ENCODE measurements at places on chromosomes 3 and 15.

DNA sequence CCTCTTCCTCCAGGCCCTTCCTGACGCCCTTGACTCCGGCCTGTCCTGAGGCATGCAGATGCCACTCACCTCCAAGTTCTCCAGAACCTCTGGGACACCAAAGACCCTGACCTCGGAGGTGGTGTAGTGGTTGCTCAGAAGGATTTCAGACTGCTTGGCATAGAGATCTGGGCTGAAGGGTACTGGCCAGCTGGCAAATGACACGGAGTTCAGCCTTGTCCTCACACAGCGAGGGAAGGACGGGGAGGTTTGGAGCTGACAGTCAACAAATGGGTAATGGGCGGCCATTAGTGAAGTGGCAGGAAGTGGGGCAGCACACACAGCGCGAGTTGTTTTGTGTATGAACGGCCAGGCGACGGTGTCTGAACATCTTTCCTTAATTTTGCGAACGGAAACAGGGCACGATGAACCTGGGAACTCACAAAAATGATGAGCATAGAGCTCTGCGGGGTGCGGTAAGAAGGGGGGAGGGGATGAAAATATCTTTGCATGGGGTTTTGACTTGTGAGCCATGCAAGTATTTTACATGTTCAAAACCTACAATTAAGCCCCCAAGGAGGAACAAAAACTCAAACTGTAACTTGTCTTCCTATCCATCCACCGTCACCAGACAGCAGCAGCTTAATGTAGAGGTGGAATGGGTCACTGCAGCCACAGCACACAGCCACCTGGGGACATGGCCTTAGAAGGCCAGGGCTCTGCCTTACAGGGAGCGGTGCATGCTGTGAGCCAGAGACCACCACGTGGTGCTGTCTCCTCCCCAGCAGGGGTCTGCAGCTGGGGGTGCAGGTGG, 43.6 kb upstream of the RPL32 start:
- DNase-seq: peak; percentile 34

- DNase-seq: peak; percentile 5
These were observed 422.2 kb downstream of the GBE1 start for GRCh38 chr3:81339040-81339845.

DNA sequence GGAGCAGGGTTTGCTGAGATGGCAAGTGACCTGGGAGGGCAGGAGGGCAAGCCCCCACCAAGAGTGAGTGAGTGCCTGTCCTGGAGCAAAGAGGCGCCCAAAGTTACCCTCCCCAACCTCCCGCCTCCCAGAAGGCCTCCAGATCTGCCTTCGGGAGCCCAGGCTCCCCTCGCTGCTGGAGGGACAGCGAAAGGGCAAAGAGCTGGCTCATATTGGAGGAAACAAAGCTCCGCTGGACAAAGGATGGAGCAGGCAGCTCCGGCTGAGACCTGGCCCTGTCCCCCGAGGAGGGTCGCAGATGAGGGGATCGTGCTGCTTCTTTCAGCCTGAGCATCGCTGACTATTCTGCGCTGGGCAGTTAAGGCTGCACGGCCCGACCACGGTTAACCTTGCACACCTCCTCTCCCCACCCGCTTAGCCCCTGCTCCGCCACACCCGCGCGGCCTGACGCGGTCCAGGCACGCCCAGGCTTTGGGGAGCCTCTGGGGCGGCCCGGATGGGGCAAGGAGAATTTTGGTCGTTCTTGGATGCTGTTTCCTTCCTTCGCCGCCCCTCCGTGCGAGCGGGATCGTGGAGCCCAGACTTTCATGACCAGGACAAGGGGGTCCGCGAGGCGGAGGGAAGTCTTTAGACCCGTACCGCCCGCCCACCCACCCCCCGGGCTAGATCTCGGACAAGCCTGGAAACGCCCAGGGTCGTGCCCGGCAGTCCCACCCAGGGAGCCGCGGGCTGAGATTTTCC, 651 bp downstream of the PLCD1 start:
- DNase-seq: no peak

DNA sequence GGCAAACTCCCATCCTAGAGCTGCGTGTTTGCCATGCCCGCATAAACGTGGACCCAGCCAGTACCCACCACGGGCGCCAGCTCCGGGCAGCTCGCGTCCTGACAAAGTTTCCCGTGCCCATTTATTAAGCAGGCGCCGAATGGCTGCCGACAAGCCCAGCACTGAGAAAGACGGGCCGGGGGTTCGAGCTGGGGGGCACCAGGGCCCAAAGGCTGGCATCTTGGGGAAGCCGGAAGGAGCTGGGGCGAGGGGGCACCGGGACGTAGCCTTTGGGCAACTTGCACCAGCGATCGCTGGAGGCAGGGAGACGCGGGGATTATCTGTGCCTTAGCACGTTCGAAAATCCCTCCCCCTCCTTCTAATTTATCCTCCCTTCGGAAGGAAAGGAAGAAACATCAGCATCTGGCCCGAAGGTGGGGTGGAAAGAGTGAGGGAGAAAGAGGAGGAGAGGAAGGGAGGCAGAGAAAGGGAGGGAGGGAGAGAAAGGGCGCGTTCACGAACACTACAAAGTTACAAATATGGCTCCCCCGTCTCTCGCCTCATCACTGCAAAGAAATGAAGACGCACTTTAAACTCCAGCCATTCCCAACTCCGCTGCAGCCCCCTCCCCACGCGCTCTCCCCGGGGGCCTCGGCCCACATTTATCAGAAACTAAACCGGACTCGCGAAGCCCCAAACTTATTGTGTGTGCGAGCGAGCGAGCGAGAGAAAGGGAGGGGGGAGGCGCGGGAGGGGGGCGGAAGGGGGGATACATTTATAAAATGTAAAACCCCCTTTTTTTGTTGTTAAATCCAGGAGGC, 1.0 kb downstream of the ANP32A start:
- peak; percentile 51 for DNase-seq

- DNase-seq: no peak
These were observed 99.3 kb upstream of the ASB14 start for GRCh38 chr3:57391767-57392166.

DNA sequence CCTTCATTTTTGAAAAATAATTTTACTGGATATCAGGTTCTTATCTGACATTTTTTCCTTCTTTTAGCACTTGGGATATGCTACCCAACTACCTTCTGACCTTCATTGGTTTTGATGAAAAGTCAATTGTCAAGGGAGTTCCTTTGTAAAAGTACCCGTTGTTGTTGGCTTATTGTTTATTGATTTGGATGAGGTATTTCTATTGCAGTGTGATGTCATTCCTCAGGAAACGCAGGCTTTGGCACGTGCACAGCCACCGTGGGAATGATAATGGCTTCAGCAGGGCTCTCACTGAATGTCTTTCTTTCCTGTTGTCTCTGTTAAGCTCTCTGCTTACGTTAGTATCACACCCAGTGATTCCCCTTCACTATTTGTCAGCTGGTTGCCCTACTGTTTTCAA, 944.6 kb downstream of the CADM2 start:
- DNase-seq: no peak

DNA sequence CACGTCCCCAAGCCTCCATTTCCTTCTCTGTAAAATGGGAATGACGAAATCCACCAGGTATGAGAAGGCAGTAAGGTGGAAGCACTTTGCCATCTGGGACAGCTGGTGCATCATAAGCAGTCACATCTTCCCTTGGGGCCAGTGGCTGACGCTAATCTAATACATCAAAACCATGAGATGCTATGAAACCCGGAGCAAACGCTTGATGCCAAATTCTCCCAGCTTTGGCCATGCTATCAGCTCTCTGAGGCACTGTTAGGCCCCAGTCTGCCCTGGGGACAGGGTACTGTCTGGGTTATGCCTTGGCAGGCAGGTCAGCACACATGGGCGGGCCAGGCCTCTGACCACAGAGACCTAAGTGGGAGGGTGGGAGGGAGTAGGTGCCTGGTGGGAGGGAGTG, 66.1 kb downstream of the ADAMTS17 start:
- DNase-seq: no peak

GRCh38 chr15:77650265-77650664, 17.6 kb upstream of the LINGO1 start:
- no peak for DNase-seq

- DNase-seq: no peak
These were observed 1340.5 kb downstream of the ROBO1 start for GRCh38 chr3:78427303-78427702.

Data from GM12865 (cell line).